ENCODE measurements at places on chromosomes 7 and 10.

GRCh38 chr10:75019370-75019769, 92.1 kb upstream of the SAMD8 start:
- DNase-seq: no peak

GRCh38 chr10:113495553-113495952, 57.3 kb upstream of the HABP2 start:
- no peak for DNase-seq

- no peak for DNase-seq
Observed at GRCh38 chr10:5809527-5810154, 3.6 kb downstream of the GDI2 start.

DNA sequence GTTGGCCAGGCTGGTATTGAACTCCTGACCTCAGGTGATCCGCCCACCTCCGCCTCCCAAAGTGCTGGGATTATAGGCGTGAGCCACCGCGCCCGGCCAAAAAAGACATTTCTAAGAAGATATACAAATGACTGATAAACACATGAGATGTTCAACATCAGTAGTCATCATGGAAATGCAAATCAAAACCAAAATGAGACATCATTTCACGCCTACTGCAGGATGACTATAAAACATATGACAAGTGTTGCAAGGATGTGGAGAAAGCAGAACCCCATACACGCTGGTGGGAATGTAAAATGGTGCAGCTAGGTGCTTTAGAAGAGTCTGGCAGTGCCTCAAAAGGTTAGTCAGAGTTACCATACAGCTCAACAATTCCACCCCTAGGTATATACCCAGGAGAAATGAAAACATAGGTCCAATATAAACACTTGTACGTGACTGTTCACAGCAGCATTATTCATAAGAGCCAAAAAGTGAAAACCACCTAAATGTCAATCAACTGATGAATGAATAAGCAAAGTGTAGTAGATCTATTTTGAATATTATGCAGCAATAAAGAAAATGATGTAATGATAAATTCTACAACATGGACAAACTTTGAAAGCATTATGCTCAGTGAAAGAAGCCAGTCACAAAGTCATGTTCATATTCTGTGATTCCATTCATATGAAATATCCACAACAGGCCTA, 24.5 kb downstream of the TMEM209 start:
- DNase-seq: no peak

GRCh38 chr7:50475340-50475739, 25.2 kb upstream of the FIGNL1 start:
- DNase-seq: no peak

- peak; percentile 73 for DNase-seq
Observed at GRCh38 chr7:44678471-44679179, 70.0 kb upstream of the ZMIZ2 start.

DNA sequence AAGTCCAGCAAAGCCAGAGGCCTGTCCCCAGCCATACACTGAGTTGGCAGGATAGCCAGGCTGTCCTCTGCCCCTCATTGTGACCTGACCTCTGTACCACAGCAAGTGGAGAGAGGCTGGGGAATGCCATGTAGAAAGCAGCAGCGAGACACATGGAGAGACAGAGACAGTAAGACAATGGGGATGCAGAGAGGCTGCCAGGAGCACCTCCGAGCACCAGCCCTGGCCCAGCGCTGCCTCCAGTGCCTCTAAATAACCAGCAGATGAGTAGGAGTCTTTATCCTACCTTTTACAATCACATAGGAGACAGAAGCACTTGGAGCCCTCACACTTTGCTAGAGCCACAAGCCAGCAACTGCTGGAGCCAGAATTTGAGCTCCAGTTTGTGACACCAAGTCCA, 8.1 kb downstream of the GDF2 start:
- no peak for DNase-seq

DNA sequence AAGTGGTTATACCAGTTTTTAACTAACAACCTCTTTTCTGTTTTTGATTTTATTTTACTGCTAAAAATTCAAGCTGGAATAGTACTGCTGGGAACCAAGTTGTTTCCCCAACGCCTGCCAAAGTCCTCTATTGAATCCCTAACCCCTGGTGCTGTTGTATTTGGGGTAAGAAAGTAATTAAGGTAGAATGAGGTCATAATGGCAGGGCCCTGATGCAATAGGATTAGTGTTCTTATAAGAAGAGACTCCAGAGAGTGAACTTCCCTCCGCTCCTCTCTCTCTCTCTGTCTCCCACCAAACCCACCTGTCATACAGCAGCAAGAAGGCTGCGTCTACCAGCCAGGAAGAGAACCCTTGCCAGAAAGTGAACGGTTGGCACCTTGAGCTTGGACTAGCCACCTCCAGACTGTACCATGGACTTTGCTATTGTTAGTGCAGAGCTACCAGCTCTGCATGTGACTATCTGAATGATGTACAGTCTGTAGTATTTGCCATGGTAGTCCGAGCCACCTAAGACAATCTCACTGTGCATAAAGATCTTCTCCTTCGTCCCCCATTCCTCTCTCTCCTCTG, 86.5 kb upstream of the KLF6 start:
- DNase-seq: no peak

GRCh38 chr10:85602713-85603112, 763.9 kb downstream of the GRID1 start:
- DNase-seq: no peak

GRCh38 chr10:24695452-24695851, 28.2 kb downstream of the ARHGAP21 start:
- no peak for DNase-seq

GRCh38 chr7:137772748-137773147, 74.0 kb downstream of the DGKI start:
- DNase-seq: peak; percentile 86

- DNase-seq: no peak
Observed at GRCh38 chr10:122084286-122085041, 95.5 kb downstream of the TACC2 start.

GRCh38 chr10:106740-107139, 28.5 kb upstream of the ZMYND11 start:
- DNase-seq: no peak

- no peak for DNase-seq
Observed at GRCh38 chr7:70568674-70569334, 563.1 kb upstream of the GALNT17 start.

DNA sequence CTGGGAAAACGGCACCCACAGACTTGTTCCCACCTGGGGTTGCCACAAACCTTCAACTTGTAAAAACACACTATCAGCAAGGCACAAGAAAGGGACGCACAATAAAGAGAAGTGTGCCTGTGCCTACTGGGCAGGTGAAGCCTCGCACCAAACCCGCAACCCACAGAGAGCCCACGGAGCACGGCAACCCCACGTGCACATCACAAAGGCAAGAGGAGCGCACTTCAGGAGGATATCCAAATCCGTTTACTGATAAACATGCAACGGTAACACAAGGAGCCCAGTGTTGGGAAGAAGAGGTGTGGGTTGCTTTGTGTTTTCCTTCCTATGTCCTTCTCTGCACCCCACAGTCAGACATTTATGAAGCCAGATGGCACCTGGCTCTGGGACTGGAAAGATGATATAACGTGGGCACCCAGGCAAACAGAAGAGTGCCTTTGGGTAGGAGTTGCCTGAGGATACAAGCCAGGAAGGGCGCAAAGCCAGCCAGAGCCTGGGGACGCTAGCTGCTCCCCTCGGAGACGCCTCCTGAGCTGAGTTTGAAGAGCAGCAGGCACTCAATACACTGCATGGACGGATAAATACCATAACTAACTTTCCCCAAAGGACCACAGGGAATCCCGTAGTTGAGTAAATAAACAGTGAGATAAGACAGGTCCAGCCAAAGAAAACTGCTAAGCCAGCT, 41.6 kb downstream of the TCERG1L start:
- no peak for DNase-seq

- DNase-seq: peak; percentile 28
Observed at GRCh38 chr10:27319752-27320431, 79.3 kb upstream of the ACBD5 start.

GRCh38 chr10:62433901-62434300, 59.7 kb downstream of the ZNF365 start:
- no peak for DNase-seq

DNA sequence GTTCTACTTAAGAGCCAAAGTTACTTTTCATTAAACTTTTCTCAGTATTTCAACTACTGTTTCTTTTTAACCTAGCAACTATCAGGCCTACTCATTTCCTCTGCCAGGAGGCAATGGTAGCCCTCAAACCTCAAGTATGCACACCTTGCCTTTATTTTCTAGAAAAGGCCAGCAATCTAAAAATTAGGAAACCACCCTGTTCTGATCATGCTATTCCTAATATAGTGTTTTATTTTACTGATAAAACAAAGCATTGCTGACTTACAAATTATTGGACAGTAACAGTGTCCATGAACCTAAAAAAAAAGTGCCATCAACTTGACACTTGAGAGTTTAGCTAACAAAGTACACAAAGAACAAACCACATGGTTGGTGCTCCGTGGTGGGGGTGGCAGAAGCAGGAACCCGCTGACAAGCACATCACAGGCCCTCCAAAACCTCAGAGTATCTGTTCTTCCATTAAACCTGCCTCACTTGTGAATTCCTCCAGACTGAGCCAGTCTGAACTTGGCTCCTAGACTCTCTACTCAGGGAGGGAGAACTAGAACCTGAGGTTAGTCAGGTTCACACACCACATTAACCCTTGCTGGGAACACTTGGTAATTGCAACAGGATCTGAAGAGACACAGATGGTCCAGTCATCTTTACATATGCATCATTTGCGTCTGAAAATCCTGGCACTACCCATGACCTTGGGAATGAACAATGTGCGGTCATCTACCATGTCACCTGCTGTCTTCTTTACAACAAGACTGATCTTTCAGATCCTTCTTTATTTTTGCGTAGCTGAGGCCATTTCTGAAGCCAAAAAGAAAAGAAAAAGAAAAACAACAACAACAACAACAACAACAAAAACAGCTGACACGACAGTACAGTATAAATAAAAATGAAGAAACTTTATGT, 31.9 kb downstream of the PIP4K2A start:
- DNase-seq: no peak

DNA sequence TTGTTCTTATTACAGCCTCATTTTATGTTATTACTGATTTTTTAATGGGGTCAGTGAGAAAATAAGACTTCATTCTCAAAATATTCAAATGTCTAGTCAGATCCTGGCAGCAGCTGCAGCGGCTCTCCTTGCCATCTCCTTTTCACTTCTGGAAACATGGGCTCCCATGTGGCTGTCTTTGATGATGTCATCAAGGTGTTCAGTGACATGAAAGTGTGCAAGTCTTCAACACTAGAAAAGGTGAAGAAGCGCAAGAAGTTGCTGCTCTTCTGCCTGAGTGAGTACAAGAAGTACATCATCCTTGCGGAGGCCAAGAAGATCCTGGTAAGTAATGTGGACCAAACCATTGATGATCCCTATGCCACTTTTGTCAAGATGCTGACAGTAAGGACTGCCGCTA, 19.6 kb downstream of the KLLN start:
- DNase-seq: no peak

- DNase-seq: peak; percentile 88
Observed at GRCh38 chr10:3482200-3482993, 302.6 kb downstream of the KLF6 start.

- no peak for DNase-seq
Observed at GRCh38 chr10:81995254-81995653, 120.3 kb downstream of the NRG3 start.

DNA sequence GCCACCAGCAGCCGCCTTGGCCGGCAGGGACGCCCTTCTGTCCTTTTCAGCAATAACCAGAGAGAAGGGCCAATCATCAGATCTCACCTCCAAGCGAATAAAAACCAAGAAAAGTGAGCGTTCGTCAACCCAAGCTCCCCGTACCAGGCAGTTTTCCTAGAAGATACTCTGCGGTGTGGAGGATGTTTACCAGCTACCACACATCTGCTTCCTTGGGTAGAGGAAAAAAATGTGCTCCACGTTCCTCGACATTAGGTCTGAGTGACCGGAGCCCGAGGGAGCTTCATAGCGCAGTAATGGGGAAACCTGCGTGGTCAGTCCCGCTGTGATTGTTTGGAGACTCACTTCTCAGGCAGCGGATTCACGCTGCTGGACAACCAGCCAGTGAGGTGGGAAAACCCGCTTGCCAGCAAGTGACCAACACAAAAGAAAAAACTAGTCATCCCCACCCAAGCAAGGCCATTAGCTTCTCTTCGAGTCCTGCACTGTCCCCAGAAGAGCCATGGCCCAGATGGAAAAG, 73.0 kb downstream of the ZRANB1 start:
- no peak for DNase-seq

DNA sequence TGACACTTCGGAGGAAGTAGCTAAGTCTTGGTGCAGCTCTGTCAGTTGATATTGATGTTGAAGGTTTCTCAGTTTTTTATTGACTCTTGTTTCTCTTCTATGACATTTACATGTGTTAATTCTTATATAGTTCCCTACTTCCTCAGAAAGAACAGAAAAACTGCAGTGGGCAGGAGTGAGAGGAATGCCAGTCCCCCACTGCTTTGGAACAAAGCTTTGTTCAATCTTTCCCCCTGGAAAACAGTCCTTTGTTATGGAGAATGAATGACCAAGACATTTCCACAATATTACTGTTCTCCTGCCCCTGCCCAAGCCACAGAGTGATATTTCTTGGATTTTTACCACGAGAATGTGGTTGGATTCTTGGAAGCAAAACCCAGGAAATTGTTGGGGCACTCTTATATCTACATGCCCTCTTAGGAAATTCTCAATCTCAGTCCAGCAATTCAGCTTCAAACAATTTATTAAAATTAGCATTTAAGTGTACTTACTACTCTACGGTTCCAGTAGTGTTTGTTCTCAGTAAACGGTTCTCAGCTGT, 258.0 kb upstream of the KCND2 start:
- DNase-seq: peak; percentile 40

GRCh38 chr10:14543046-14543903, 212.6 kb upstream of the FRMD4A start:
- no peak for DNase-seq

- no peak for DNase-seq
Observed at GRCh38 chr7:146106319-146106718, 10.3 kb upstream of the CNTNAP2 start.

DNA sequence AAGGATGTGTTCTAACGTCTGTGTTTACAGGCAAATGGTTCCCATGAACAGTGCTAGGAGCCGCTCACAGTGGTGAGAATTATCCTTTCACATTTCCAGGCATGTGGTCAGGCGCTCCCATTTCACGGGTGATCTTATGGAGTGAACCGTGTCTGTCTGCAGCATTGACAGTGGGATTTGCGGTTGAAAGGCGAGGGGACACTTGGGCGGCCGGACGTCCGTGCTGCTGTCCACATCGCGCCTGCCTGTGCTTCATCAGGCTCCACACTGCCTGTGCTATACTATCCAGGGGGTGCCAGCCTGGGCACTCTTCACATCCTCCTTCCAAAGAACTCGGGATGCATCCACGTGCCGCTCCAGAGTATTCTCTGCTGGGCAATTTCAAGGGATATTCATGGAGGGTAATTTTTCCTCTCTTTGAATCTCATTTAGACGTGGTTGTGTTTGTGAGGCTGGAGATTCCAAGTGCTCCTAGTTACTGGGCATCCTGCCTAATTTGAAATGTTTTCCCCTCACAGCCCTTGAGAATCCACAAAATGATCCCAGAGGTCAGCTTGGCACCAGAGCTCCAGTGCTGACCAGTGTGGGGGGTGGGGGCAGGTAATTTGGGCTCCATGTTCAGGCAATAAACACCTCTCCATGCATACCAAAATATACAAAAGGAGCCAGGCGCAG, 61.9 kb upstream of the EBF3 start:
- no peak for DNase-seq

All from stromal cell of bone marrow (primary cell).